ENCODE measurements at places on chromosomes 13 and 19.

- no peak for DNase-seq
Observed at GRCh38 chr13:23883255-23883654, 5.9 kb downstream of the MIPEP start.

- DNase-seq, result no peak
Observed at GRCh38 chr19:12485052-12485416, 418 bp upstream of the ZNF709 start.

DNA sequence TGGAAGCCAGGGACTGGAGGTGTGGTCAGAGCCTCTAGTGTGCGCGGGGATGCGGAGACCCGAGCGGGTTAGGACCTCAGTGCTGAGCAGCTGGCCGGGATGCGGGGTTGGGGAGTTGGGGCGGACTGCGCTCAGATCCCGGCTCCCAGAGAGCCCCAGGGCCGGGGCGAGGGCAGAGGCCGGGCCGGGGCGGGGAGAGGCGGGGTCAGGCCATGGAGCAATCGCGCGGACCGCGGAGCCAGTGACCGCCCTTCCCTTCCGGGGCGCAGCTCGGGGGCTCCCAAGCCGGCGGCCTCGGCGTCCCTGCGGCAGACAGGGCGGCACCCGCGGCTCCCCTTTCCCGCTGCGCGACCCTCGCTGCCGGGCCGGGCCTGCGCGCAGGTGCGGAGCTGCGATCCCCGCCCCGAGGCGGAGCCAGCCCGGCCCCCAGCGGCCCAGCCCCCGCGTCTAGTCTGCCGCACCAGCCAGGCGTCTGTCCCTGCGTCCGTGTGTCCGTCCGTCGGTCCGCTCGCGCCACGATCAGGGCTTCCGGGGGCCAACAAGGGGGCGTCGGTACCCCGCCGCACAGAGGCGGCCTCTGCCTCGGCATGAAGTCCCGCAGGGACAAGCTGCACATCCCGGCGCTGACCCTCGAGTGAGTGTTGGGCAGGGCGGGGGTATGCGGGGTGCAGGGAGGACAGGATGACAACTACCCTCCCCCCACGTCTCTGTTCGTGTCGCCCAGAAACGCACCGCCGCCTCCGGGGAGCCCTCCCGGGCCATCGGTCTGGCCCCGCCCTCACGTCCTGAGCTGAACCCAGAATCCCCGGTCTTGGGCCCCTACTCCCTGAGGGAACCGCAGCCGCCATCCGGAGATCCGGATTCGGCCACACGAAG is 12.4 kb downstream of the MAST3 start:
- DNase-seq, result no peak

DNA sequence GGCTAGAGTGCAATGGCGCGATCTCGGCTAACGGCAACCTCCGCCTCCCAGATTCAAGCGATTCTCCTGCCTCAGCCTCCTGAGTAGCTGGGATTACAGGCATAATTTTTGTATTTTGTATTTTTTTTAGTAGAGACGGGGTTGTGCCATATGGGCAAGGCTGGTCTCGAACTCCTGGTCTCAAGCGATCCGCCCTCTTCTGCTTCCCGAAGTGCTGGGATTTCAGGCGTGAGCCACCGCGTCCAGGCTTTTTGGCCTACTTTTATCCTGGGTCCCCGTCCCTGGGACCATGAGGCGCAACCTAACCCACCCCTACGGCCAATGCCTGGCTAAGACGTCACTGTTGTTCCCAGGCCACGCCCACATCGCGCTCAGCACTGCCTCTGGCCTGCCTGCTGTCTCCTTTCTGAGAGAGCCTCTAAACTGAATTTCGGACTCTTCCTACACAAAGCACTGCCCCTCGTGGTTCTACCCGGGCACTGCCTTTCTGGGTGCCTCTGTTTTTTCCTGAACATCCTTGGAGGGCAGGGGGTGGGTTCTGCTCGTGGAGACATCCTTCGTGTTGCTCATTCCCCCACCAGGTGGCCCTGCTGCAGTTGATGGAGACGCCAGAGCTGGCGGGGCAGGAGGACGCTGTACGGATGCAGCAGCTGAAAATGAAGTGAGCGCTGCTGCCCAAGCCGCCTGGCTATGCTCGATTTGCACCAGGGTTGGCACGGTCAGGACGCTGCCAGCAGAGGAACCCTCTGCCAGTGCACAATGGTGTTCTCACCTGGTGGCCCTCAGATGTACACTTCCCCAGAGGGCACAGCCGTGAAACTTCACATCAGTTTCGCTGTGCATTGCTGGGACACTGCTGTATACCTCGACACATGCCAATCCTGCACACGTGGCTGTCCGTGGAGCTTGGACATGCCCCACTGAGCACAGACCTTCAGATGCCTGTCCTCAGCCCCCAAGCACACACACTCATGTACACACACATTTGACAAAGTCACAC is 2.0 kb downstream of the REX1BD start:
- no peak for DNase-seq

GRCh38 chr13:44347301-44347700 is 26.3 kb upstream of the SERP2 start:
- no peak for DNase-seq
